ENCODE measurements at places on chromosomes 2 and 18.
A peak's percentile ranks its signal among the peaks of the same experiment; 100 is the strongest.

DNA sequence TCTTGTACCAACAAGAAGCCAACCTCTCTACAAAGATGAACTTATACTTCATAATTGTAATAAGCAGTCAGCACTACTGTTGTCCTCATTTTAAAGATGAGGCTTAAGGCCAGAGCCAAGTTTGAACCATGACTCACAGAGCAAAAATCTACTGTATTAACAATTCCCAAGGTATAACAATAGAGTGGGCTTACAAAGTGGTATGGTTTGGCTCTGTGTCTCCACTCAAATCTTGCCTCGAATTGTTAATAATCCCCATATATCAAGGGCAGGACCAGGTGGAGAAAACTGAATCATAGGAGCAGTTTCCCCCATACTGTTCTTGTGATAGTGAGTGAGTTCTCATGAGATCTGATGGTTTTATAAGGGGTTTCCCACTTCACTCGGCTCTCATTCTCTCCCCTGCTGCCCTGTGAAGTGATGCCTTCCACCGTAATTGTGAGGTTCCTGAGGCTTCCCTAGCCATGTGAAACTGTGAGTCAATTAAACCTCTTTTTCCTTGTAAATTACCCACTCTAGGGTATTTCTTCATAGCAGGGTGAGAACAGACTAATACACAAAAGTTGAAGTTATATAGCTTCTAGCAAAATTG, 19.5 kb downstream of the MRPL44 start:
- DNase-seq: no peak

- no peak for DNase-seq
Measured at GRCh38 chr2:73301636-73302035, 8.3 kb upstream of the EGR4 start.

- no peak for DNase-seq
Measured at GRCh38 chr2:240857039-240858008, 11.3 kb upstream of the AGXT start.

GRCh38 chr2:100460904-100461530, 9.3 kb upstream of the NMS start:
- DNase-seq: no peak

- DNase-seq: no peak
Measured at GRCh38 chr2:66440708-66441497, 6.0 kb downstream of the MEIS1 start.

GRCh38 chr2:228446734-228447133, 265.2 kb upstream of the SPHKAP start:
- DNase-seq: no peak

GRCh38 chr2:69764286-69765095, 22.6 kb downstream of the ANXA4 start:
- no peak for DNase-seq

DNA sequence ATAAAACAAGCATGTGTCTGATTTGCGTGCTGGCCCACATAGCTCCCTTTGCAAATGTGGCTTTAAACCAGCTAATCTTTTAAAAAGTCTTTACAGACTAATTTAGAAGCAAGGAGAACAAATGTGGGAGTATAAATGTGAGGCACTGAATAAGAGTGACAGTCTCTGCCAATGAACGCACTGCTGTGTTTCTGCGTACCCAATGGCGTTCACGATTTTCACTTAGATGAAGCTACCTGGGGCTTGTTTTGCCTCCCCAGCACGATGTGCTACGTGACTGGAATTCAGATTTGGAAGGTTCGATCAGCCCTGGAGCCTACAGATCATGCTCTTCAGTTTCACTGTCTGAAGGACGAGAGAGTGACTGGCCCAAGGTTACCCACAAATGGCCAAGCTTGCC, 10.8 kb upstream of the CRACDL start:
- DNase-seq: no peak

- no peak for DNase-seq
Measured at GRCh38 chr18:9627642-9628041, 13.3 kb upstream of the PPP4R1 start.

DNA sequence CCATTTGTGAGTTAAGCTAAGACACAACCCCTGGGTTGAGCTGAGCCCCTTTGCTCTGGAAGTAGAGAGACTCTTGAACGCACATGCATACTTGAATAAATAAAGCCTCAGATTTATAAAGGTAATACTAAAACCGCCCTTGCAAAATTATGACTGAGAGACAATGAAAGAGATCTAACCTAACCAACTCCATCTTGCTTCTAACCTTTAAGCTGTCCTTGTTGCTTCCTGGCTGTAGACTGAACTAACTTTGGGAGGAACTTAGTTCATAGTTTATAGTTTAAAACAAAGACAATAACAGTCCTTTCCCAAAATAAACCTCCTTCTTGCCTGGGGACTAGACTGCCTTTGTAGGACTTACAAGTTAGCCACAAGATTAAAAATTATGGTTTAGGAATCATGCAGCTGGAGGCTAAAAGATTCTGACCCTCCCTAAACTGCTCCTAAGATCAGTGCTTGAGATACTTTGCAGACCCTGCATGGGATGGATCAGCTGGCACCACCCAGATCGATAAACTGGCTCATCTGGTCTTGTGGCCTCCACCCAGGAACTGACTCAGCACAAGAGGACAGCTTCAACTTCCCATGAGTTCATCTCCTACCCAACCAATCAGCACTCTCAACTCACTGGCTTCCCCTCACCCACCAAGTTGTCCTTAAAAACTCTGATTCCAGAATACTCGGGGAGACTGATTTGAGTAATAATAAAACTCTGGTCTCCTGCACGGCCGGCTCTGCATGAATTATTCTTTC, 240.2 kb upstream of the SLC14A2 start:
- DNase-seq: no peak

DNA sequence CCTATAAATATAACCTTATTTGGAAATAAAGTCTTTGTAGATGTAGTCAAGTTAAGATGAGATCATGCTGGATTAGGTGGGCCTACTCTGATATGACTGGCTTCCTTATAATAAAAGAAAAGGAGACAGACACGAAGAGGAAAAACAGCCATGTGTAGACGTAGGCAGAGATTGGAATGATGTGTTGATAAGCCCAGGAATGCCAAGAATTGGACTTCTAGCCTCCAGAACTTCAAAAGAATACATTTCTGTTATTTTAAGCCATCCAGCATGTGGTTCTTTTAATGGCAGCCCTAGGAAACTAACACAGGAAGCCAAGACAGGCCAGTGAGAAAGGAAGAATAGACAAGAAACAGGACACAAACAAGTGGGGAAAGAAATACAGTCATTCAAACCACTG, 68.6 kb downstream of the NYAP2 start:
- no peak for DNase-seq

GRCh38 chr2:217523286-217523685, 479.5 kb downstream of the TNS1 start:
- DNase-seq: no peak

DNA sequence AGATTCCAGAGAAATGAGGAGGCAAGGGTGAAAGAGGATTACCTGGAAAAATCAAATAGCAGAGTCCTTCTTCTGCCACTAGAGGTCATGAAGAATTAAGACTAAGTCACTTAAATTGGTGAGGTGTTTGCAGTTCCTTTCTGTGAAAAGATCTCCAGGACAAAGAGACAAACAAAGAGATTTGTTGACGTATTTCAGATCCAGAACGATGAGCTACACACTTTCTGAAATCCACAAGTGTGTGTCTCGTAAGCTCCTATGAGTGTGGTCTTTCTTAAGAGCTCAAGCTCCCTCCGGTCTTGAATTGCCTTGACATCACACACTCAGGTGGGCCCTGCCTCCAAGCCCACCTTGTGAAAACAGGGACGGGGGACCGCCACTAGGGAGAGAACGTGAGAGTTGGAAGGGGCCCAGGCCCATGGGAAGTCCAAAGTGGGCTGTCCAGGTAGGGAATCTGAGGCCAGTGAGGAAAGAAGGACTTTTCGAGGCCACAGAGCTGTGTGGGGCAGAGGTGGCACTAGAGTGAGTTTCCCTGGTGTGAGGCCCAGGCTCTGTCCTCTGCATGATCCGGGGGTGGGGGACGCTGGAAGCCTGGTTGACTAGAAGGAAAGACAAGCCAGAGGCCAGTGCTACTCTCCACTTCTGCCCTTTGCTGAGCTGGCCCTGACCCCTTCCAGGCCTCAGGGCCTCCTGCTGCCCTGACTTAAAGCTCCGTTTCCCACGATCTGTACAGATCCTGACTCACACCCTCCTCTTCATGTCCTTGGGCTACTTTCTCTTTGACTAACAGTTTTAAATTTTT, 168.1 kb upstream of the NCK2 start:
- DNase-seq: peak; percentile 54

- no peak for DNase-seq
Measured at GRCh38 chr2:197332641-197333040, 22.1 kb upstream of the ANKRD44 start.

DNA sequence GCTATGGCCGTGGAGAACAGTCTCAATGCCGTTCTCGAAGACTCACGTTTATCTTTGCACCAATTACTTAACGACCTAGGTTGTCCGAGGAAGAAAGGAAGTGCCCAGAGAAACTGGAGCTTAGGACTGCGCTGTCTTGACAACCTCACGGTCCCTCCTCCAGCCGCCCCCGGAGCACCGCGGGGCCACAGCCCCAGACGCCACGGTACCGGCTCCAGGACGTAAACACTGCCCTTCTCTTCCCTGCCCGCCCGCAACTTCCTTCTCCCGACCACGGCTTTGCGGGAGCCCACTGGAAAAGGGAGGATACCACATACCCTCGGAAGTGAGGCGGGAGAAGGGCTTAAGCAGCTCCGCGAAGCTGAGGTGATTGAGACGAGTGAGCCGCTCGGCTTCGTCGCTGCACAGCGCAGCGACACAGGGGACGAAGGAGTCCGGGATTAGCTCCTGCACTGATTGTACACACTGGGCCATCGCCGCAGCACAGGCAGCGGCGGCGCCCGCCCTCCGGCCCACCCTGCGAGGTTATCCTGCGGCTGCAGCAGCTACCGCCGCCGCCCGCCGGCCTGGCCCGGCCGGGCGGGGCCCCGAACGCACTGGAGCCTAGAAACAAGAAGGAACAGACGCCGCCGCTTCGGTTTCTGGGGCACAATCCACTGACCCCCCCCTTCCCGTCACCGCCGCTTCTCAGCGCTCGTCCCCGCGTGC, 483 bp downstream of the TRAPPC8 start:
- DNase-seq: peak; percentile 19

DNA sequence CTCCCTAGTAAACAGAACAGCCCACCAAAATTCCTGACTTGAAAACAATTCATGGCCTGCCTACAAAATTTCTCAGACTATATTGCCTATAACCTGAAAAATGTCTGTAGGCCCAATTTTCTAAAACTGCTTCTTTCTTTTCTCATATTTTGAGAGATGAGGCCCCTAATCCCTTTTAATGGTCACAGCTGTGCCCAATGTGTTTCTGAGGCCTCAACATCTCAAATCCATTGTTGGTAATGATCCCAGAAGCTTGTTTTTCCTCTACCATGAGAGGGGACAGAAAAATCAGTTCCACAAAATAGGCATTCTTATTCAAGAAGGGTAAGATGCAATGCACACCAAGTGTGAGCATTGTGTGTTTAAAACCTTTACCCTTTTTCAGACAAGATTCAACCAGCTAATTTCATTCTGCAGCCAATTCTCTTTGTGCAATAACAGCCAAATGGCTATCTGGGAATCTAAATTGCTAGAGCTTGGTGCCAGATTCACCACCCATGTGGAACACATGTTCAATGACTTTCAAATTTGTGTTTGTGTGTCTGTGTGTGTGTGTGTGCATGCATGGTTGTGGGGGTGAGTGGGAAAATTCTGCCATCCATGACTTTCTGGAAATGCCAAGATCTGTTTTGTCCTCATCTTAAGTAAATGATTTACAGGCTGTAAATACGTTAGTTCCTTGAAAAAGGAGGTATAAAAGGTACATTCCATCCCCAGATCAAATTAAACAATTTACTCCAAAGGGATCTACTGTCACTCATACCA, 319.5 kb downstream of the TNS1 start:
- DNase-seq: no peak

GRCh38 chr2:15367715-15368114, 193.4 kb downstream of the NBAS start:
- no peak for DNase-seq

DNA sequence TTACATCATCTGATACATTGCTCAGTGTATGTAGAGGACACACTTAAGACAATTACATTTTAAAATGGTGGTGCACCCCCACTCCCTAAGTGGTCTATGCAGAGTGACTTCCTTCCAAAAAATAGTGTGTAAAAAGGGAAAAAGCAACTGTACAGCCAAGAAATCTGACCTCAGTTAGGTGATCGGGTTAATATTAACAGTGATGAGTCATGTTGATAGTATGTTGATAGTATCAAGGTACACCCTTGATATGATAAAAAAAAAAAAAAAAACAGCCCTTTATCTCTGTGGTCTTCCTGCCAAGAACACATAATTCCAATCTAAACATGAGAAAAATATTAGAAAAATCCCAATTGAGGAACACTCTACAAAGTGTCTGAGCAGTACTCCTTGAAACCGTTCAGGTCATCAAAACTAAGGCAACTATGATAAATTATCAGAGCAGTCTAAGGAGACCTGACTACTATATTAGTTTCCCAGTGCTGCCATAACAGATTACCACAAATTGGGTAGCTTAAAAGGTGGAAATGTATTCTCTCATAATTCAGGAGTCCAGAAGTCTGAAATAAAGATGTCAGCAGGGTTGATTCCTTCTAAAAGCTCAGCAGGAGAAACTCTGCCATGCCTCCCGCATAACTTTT, 171.9 kb downstream of the ARHGAP28 start:
- DNase-seq: no peak

DNA sequence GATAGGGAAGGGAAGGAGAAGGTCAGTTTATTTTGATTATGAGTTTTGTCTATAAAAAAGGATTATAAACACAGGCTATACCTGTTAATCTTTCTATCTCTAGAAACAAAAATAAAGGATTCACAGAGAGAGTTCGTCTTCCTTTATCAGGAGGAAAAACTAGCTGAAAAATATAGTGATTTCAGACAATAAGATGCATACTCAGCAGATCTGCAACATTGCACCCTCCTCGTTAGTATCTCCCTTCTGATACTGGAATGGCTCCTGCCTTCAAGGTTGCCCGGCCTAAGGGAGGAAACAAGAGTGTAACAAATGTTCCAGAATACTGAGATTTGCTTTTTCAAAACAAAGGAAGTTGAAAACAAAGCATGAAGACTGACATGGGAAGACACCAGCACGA, 48.7 kb upstream of the LRATD1 start:
- no peak for DNase-seq

GRCh38 chr18:50654658-50655550, 95.0 kb downstream of the MAPK4 start:
- DNase-seq: no peak

DNA sequence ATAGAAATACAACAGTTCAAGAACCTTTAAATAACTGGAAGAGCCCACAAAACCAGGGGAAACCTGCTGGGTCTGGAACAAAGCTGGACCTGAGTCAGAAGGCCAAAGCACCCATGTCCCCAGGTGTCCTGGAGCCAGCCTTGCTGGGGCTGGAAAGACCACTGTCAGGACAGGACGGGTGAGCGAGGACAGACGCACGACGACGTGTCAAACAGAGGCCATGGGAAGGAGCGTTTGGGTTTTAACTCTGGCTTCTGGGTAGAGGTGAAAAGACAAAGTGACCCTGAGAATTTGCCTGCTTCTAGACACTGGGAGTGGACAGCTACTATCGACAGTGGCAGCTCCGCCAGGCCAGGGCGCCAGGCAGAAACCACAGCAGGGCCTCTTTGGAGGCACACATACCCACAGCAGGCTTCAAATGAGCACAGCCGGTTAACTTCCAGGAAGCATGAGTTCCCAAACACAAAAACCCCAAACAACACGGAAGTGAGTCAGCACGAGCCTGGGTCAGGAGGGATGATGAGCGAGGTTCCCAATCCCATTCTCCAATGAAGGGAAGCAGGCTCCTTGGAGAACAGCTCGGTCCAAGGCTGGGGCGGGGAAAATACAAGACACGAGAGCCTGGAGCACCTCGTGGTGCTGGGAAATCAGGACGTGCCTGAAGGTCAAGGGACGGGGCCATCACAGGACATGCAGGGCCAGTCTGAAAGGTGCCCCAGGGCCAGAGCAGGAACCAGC, 208.0 kb downstream of the TWIST2 start:
- DNase-seq: no peak
